ENCODE measurements at places on chromosomes 11 and 22.

DNA sequence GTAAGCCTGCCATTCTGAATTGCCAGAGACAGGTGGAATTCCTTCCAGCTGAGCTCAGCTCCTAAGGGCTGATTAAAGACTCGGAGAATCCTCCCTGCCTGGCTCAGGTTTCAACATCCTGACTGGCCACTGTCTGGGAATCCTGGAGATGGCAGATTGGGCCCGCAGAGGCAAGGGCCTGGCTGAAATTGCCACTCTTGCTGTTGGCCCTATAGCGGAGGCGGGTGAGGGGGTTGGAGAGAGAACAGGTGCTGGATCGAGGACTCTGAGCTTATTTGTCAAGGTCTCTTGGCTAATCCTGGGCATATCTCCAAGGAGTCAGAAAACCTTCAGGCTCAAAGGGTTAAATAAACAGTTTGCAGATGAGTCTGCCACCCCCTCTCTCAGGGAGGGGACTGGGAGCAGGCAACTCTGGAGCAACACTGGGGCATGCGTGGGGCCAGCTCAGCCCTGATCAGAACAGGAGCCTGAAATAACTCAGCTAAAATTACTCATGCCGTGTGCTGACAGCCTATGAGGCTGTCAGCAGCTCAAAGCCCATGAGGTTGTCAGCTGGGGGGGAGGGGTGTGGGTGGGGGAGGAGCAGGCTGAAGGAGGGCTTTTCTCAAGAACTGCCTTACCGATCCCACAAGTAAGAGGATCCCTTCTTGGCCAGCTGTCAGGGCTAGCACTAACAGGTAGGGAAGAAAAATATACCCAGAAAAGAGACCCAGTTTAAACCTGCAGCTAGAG lies 14.7 kb upstream of the MFRP start:
- peak; percentile 78 for DNase-seq

DNA sequence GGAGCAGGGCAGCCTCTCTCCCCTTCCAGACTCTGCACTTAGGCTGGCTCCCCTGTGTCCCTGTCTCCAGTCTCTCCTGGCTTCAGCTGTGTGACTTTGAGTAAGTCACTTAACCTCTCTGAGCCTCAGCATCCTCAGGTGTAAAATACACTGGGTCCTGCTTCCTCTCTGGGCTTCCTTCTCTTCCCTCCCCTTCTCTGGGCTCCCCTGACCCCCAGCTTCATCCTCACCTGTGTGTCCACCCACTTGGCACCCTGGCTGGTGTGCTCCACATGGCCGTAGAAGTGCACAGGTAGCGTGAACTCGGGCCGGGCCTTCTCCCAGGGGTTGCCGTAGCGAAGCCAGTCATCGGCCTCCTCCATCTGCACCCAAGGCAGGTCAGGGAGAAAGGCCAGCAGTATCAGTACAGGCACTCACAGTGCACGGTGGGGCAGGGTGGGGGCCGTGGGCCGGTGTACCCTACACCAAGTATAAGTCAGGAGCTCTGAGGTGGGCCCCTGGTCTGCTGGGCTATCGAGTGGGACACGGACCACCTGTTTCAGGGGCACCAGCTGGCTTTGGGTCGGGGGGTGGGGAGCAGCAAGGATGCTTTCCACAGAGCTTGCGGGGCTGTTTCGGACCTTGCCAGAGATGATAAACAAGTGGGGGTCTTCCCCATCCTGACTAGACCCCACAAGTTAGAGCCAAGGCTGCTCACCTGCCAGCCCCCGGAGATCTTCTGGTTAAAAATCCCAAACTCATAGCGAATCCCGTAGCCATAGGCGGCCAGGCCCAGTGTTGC lies 2.0 kb downstream of the PYGM start:
- DNase-seq: no peak

DNA sequence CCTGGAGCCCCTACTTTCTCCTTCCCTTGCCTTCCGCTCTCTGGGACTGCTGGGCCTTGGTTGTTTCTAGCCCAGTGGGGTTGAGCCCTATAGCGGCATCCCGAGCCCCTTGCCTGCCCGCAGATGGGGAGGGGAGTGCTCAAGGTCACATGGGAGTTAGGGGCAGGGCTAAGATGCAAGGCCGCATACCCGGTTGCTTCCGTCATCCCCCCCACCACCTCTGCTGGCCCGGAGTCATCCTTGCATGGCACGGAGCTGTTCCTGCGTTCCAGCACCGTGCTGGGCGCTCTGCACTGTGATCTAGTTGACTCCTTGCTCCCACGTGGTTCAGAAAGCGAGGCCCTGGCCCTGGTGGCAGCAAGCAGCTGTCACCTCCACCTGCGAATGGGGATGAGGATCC lies 18.0 kb downstream of the FLRT1 start:
- no peak for DNase-seq

DNA sequence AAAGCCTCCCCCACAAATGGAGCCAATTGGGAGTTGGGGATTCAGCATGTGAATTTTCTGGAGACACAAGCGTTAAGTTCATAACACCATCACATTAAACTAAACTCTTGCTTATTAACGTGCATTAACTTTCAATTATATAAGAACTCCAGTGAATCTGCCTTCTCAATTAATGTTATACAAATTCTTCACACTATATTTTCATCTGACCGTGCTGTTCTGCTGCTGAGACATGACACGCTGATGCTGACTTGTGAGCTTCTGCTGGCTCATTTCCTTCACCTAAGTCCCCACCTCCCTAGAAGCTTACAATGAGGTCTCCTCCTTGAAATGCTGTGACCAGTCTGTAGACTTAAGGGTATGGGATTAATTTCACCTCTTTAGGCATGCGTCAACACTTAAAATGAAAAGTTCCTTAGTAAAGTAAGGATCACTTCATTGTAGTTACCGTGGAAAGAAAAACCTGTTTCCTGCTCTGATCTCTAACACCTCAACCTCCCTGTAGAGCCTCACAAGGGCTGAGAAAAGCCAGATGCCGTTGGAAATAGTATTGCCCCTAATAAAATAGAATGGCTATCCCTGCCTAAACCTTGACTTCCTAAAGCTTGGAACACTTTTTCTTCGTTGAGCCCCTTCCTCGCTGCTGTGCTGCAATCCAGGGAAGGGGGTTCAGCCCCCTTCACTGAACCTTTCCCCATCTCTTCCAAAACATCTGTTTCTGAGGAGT lies 2.2 kb downstream of the HBG2 start:
- DNase-seq: no peak

DNA sequence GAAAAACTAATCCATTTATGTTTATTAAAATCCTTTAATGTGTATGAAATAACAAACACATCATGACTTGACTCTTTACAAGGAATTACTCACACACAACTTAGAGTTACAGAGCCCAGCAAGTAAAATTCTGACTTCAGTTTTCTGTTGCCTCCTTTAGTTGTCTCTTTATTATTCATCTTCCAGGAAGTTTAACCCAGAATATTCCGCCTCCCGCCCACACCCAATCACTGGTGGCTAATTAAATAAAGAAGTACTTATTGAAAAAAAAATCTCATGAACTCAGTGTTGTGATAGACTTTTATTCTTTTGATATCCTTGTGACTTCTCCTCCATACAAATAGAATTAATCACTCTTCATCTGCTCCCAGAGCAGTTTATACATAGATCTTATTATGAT lies 61.9 kb downstream of the MUC15 start:
- DNase-seq: no peak

- DNase-seq: no peak
These were observed 174.2 kb downstream of the ETS1 start for GRCh38 chr11:128412847-128413791.

- DNase-seq: no peak
These were observed 7.3 kb upstream of the FUT4 start for GRCh38 chr11:94536386-94536785.

GRCh38 chr11:7665473-7666291 lies 7.6 kb downstream of the CYB5R2 start:
- peak; percentile 26 for DNase-seq

GRCh38 chr11:118907051-118908042 lies 18.4 kb downstream of the BCL9L start:
- DNase-seq: no peak

DNA sequence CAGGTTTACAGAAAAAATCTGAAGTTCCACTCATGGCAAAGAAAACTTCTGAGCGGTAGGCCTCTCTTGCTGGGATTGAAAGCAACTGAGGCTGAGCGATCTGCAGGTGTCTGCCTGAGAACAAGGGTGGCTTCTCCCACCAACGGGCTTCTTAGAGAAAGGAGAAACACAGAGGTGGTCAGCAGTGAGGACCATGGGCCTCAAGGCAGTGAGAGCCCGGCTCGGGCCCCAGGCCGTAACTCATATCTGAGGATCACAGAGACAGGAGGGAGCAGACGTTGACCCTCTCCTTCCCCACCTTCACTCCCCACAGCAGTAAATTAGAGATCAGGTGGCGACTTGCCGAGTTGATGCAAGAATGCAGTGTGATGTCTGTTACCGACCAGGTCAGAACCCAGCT lies 50.9 kb upstream of the RTL6 start:
- no peak for DNase-seq

GRCh38 chr11:104917271-104918112 lies 19.2 kb upstream of the CASP12 start:
- no peak for DNase-seq

DNA sequence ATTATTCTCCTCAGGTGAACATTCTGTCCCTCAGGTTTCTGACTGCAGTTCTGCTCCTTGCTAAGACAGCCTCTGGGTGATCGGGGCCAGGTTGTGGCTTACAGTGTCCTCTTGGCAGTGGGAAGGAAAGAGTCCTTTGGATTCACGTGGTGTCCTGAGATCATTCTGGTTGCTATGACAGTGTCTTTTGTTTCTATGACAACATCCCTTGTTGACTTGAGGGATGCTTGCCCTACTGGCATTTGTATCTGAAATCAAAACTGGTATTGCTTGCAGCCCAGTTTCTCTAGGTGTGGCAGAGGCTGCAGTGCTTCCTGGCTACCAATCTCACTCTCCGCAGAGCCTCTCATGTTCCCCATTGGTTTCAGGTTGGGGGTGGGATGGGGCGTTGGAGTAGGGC lies 151.8 kb upstream of the CCDC90B start:
- no peak for DNase-seq

GRCh38 chr11:27926981-27927481 lies 180.9 kb downstream of the KIF18A start:
- peak; percentile 72 for DNase-seq

DNA sequence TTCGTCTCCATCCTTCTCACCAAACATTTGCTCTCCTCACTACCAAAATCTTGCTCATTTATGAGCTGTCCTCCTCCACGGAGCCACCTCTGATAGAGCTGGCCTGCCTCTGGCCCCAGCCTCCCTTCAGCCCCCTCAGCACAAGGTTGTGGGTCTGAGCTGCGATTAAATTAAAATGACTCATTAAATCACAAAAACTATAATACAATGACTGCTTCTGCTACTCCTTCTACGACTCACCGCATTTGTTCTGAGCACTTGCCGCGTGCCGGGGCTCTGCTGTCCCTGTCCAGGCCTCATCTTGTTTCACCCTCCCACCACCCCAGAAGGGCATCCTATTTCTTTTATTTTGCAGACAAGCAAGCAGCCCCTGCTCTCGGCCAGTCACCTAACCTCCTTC lies 49.2 kb upstream of the TIMP3 start:
- no peak for DNase-seq

DNA sequence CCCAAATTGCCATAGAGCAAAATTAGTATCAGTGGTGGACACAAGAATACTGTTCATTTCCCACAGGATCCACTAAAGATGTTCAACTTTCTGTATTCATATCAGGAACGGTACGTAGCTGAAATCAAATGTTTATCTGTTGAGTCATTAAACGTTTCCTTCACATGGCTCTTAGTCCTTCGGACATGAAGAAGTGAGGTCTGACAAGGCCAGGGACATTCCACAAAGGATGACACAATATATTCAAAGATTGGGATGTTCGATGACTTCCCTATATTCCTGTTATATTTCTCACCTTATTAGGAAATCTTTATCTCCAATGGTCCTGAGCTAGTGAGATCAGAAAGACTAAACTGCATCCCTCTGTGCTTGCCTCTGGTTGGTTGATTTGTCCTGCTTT lies 129.0 kb downstream of the ETS1 start:
- no peak for DNase-seq

DNA sequence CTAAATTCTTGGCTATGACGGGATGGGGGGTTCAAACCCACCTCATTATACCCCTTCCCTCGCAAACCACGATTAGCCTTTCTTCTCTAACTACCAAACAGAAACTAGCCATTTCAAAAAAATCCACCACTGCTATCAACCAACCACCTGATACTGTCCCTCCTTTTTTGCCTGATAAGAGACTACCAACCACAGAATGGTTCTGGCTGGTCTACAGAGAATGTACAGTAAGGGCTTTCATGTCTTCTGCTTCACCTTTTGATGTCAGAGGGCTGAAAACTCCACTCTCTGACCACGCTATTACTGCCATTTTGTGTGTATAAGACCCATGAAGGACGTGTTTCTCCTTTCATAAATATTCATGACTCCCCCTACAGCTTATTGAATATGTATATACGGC lies 19.1 kb downstream of the RIC3 start:
- DNase-seq: no peak

- DNase-seq: no peak
These were observed 16.0 kb upstream of the FJX1 start for GRCh38 chr11:35602160-35602793.

- no peak for DNase-seq
These were observed 2.5 kb downstream of the PANX1 start for GRCh38 chr11:94131047-94131717.

- no peak for DNase-seq
These were observed 190.0 kb downstream of the ETS1 start for GRCh38 chr11:128397362-128397761.

DNA sequence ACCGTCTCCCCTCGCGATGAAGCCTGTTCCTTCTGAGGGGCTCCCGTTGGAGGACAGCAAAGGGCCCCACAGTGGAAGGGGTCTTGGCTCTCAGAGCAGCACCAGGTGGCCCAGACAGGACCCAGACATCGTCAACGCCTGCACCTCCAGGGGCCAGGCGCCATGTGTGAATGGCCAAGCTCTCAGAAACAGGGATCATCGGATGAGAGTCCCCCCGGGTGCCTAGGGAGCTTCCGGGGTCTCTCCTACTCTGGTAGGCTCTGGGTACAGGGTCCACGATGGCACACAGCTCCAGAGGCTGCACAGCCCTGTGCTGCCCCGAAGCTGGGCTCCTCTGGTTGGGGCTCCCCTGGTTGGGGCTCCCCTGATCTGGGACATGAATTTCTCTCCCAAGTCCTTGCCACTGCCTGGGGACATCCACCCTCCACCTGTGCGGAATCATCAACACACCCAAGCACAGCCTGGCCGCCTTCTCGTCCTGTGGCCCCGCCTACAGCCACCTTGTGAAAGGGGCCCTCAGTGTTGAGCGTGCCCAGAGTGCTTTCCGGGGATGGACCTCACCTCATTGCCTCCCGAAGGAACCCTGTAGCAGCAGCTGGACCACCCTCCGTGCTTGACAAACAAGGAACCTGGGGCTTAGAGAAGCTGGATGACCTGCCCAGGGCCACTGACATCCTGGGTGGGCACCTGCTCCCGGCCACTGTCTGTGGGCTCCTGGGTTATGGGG lies 929.0 kb downstream of the BRD1 start:
- DNase-seq: no peak

GRCh38 chr11:12768726-12769673 lies 94.8 kb downstream of the TEAD1 start:
- DNase-seq: no peak

GRCh38 chr22:35275580-35275979 lies 18.3 kb downstream of the HMGXB4 start:
- DNase-seq: no peak
